ENCODE measurements at places on chromosomes 6 and 20. TPM values are rescaled to one million over a fixed set of nuclear protein-coding genes. Genes with fewer than 3 reads are reported as not detected.

The TSBP1 gene
- not detected for total RNA-seq

The CRISP2 gene
- total RNA-seq = not detected

The ERGIC3 gene
- 344 TPM for total RNA-seq

The STMND1 gene
- not detected for total RNA-seq

The PBX2 gene
- total RNA-seq = 56.5 TPM

The CYP21A2 gene
- total RNA-seq = not detected

The OPN5 gene
- total RNA-seq = not detected

The NTSR1 gene
- total RNA-seq = under 0.01 TPM

The RAD21L1 gene
- not detected for total RNA-seq

The OOEP gene
- not detected for total RNA-seq

The RTN4IP1 gene
- total RNA-seq = 4.1 TPM

The HEY2 gene
- under 0.01 TPM for total RNA-seq

All from bladder microvascular endothelial cell (primary cell).